ENCODE measurements at places on chromosomes 7 and 10.

DNA sequence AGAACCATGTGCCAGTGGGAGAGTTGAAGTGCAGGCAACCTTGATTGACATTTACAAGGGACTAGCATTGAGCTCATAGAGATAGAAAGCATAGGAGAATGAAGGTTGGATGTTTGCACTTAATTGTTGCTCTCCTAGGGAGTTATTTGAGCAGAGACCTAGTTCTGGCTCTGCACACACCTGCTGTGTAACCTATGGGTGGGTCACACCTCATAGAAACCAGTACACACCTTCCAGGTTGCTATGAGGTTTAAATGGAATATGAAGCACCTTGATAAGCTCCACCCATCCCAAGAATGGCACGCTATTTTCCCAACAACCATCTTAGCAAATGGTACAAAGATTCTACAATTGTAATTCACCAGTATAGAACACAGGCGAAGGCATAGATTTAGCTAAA, 86.2 kb upstream of the AOAH start:
- no peak for DNase-seq

- no peak for DNase-seq
Observed at GRCh38 chr10:1468811-1469210, 268.5 kb downstream of the ADARB2 start.

GRCh38 chr10:17649836-17650235, 5.9 kb downstream of the STAM start:
- no peak for DNase-seq

- peak; percentile 66 for DNase-seq
Observed at GRCh38 chr10:3783316-3783681, 1.7 kb downstream of the KLF6 start.

DNA sequence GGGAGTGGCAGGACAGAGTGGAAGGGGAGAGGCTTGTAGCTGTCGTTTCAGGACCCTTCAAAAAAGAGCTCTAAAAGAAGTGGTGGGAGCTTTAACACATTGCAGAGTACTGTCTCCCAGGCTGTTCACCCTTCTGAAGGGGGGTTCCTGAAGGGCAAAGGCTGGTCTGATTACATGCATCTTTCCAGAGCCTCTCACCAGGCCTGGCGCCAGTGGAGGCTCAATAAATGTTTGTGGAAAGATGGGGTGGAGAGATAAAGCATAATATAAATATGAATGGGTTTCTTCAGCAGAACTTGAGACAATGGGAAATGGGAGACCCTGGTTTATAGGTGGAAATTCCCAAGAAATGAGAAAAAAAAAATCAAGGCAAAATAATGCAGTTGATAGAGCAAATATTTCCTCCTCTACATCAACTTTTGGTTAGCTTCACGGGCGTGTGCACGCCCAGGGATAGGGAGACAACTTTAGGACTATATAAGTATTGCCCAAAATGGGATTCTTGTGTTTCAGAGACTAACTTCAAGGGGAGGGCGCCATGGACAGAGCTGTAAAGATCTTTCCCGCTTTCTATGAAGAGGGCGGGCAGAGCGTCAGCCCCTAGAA, 613 bp upstream of the BUB3 start:
- DNase-seq, result no peak

DNA sequence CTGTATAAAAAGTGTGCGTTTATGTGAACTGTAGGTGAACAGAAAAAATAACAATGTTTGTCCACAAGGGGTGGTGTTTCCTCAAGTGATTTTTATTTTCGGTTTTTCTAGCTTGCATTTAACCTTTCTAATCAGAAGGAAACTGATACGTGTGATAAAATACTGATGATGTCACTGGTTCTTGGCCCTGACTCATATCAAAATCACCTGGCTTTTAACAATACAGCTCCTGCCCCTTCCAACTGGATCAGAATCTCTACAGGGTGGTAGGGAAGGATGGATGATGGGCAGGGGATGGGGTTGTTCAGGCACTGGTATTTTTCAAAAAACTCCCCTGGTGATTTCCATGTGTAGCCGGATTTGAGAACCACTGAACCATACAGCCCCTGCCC, 10.9 kb downstream of the NPFFR1 start:
- no peak for DNase-seq

DNA sequence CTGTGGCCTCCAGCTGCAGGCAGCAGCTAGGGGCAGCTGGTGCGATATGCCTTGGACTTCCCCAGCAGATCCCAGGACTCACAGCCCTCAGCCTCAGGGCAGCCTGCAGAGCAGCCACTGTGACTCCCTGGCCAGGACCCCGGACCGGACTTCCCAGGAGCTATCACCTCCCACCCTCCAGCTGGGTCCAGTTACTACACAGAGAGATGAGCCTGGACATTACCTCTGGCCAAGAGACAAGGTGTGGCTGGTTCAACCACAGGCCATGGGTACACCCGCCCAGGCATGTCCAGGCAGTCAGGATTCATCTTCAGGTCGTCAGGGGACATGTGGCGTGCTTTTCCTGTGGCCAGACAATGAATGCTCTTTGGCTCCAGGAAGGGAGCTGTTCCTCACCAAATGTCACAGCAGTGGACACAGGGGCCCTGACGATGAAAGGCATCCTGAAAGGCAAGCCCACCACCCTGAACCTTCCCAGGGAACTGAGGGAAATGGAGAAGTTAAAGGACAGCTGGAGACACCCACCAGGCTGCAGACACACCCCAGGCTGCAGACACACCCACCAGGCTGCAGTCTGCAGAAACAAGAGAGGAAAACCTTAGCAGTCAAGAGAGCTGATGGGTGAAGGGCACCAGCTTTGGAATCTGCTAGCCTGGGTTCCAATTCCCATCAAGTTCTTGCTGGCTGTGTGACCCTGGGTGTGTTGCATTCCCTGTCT, 25.8 kb upstream of the NANOS1 start:
- no peak for DNase-seq

DNA sequence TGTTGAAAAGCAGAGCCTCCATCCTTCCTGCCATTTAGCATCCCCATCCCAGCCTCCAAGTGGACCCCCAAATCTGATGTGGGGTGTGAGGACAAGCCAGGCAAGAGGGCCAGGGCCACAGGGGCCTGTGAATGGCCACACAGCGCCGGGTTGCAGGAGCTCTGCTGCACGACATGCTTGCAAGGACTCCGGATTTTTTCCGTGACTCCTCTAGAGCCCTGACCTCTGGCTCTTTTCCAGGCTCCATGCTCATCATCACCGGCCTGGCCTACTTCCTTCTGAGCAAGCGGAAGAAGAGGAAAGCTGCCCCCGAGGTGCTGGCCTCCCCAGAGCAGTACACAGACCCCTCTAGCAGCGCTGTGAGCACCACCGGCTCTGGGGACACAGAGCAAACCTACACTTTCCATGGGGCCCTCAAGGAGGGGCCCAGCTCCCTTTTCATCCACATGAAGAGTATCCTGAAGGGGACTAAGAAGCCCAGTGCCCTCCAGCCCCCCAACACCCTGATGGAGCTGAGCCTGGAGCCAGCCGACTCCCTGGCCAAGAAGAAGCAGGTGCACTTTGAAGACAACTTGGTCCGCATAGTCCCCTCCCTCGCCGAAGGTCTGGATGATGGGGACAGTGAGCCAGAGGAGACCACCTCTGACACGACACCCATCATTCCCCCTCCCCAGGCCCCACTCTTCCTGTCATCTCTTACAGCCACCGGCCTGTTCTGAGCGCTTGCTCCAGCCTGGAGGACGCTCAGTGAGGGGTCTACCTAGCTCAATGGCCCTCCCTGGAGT, 23.5 kb downstream of the TMEM72 start:
- DNase-seq, result no peak

- DNase-seq, result no peak
Observed at GRCh38 chr7:155093596-155093995, 23.5 kb downstream of the HTR5A start.

DNA sequence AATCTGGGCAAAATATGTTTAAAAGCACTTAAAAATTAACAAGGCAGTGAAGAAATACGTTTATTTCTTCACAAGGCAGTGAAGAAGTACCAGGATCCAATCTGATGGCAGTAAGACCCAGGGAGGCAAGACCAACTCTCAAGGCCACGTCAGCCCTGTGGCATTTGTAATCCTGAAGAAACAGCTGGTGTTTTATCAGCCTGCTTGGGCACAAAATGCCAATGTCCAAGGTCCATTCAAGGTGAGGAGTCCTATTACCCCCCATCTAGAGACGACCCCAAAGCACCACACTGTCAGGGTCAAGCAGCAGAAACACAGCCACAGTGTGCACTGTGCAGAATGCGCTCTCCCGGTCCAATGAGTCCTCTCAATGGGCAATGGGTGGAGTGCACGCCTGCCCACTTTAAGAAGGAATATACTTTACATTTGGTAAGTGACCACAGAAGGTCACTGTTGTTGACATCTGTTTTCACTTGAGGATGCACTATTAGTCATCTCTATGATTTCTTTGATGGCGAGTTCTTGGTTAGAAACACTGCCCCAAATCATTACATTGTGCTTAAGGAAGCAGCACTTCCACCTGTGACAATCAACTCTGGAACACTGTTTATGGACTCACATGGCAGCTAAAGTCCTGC, 12.8 kb downstream of the CPXM2 start:
- DNase-seq, result no peak

- DNase-seq, result no peak
Observed at GRCh38 chr7:43454936-43455518, 127.9 kb upstream of the STK17A start.

DNA sequence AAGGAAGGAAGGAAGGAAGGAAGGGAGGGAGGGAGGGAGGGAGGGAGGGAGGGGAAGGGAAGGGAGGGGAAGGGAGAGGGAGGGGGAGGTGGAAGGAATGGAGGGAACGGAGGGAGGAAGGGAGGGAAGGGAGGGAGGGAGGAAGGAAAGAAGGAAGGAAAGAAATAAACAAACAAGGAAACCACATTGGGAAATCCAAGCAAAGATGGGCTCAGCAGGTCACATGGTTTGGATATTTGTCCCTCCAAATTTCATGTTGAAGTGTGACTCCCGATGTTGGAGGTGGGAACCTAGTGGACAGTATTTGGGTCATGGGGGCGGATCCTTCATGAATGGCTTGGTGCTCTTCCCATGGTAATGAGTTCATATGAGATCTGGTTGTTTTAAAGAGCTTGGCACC, 454.6 kb upstream of the C7orf33 start:
- DNase-seq, result no peak

DNA sequence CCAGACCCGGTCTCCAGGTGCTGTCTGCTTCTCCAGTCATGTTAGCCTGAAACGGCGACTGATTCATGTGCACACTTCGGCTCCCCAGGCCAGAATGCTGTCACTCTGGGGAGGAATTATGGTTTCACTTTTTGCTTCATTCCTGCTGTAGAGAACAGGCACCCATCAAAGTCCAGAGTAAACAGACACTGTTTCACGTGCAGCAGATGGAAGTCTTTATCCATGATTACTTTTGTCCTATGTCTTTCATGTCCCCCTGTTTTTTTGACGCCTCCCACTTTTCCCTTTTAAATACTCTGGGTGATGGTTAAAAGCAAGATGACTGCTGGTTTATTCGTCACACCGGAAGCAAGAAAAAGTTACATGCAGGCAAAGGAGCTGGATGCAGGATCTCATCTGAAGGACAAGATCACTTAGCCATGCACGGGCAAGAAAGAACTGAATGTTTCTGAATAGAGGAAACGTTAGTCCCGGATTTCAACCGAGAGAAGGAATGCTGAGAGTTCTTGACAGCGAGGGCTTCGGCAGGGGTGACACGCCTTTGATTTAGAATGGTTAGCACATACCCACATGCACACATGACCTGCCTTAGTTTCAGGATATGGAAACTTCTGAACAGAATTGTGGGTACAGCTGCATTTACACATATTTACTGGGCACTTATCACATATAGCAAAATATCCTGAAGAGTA, 250.0 kb upstream of the KLF6 start:
- DNase-seq, result no peak

- no peak for DNase-seq
Observed at GRCh38 chr10:12200850-12201249, 4.9 kb downstream of the CDC123 start.

DNA sequence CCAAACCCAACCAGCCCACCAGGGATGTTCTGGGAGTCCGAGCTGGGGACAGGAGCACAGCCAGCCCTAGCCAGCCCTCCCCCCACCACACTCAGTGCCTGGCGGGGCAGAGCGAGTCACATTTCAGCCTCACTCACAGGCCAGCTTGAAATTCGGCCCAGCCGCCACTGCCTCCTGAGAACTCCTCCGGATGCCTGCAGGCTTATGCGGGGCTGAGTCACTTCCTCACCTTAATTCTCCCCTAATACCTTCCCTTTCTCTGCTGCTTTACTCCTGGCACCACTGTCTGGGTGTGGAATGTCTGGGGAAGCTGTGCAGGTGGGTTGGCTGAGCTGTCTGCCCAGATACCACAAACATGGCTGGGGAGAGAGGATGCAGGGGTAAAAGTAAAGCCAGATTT, 22.6 kb upstream of the DLG5 start:
- DNase-seq, result no peak

DNA sequence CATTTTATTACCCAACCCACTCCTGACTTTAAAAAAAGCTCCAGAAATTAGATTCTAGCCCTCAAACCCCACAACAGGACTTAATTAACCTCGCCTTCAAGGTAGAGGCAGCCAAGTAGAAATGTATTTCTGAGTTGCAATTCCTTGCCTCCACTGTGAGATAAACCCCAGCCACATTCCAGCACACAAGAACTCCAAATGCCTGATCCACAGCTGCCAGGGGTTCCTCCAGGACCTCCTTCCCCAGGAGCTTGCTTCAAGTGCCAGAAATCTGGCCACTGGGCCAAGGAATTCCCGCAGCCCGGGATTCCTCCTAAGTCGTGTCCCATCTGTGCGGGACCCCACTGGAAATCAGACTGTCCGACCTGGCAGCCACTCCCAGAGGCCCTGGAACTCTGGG, 25.9 kb upstream of the ARL4A start:
- DNase-seq, result no peak

DNA sequence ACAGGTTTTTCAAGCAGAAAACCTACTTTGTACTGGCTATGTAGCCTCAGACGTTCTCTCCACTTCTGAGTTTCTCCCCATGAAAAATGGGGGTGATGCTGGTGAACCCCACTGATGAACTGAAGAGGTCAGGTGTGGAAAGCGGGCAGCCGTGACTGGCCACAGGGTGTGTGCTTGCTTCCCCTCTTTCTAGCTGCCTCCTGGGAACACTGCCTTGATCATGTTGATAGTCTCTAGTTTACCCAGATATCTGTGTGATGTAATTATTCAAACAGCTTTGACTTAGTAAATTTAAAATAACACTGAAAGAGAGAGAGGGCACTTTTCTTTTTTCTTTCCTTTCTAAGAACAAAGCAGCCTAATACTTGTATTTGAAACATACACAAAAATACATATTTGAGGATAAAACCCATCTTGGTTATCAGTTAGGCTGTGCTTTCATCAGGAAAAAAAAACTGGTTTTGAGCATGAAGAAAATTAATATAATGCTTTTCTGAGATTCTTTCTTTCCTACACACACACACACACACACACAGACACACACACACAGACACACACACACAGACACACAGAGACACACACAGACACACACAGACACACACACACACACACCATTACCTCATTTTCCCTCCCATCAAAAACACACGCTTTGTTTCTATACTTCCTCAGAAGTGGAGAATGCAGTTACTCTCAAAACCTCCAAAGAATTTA, 76.7 kb downstream of the MACC1 start:
- DNase-seq, result no peak

GRCh38 chr7:30320392-30320791, 36.0 kb downstream of the ZNRF2 start:
- no peak for DNase-seq

- no peak for DNase-seq
Observed at GRCh38 chr10:99285881-99286280, 43.3 kb upstream of the CNNM1 start.

- no peak for DNase-seq
Observed at GRCh38 chr10:52030051-52030790, 283.9 kb upstream of the DKK1 start.

- no peak for DNase-seq
Observed at GRCh38 chr7:153389261-153389660, 629.7 kb downstream of the ACTR3B start.
